NCI-H2171 treated with DMSO at 0.1 percent for 48 hours (cell line): ENCODE measurements at places on chromosomes 7 and 10.

GRCh38 chr10:69501657-69502056, 50.4 kb downstream of the TSPAN15 start:
- no peak for DNase-seq

DNA sequence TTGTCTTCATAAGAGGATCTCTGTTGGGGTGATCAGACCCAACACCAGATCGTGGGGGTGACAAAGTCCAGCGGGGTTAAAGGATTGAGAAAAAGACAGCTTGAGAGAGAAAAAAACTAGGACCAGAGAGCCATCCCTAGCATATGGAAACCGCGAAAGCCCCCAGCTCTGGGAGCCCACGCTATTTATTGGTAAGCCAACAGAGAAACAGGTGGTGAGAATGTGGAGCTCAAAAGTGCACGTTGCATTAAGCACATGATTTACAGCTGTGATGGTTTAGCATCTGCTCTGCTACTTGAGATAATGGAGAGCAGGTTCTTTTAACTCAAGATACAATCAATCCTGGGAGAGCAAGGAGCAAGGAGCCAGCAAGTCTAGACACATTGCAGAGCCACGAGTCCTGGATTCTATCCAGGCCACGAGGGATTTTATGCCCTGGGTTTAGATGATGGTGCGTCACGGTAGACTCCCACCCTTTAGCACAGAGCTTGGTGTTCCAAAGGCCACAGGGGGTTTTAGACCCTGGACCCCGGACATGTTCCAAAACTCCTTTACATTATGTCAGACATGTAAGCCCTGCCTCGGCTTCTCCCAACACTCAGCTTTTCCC, 755.2 kb upstream of the SORCS1 start:
- DNase-seq: peak; percentile 4

GRCh38 chr10:63833411-63834060, 312.3 kb downstream of the REEP3 start:
- DNase-seq: no peak

DNA sequence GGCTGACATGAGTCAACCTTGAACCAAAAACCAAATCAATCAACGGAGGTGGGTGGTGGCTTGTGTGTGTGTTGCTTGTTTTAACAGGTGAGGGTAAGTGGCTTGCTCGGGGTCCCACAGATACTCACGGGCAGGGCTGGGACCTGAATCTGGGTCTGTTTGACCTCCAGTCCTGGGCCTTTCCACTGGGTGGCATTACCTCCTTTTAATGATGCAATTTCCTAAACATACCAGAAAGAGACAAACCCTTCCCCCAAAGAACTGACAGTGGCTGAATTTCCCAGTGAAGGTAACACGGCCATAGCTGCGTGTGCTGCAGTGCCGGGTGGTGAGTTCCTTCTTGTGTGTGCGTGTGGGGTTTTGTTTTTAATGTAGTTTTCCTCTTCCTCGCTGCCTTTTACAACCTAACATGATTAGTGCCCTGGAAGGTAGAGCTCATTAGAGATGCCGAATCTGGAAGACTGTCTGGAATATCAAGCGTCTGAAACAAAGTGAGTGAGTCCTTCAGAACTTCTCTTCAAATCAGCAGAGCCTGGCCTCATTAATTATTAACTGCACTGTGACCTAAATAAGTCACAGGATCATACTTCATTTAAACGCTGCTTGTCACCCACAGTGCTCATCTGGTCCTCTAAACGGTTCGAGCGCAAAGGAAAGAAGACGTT, 166.1 kb upstream of the TCERG1L start:
- no peak for DNase-seq

DNA sequence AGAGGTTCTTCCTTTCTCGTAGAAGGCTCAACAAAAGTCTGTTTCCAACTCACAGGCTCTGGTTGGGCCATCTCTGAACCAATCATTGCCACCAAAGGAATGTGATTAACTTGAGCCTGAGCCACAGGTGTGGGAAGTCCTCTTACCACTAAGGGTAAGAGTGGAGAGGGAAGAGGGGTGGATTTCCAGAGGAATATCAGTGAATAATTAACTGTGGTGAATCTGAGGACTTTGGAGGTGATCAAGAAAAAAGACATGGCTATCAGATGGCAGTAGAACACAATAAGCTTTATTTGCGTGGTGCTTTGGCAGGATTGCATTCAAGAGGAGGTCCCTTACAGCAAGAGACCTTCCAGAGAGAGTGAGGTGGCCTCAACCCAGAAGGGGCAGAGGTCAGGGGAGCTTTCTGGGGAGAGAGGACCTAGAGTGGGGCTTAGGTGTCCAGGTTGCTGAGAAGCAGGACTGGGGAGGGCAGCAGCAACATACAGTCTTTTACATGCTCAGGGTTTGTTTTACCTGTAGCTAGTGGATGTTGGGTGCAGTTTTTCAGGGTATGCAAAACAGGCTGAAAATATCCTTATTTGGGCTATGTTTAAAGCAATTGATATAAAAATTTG, 61.4 kb downstream of the BBS9 start:
- DNase-seq: no peak

DNA sequence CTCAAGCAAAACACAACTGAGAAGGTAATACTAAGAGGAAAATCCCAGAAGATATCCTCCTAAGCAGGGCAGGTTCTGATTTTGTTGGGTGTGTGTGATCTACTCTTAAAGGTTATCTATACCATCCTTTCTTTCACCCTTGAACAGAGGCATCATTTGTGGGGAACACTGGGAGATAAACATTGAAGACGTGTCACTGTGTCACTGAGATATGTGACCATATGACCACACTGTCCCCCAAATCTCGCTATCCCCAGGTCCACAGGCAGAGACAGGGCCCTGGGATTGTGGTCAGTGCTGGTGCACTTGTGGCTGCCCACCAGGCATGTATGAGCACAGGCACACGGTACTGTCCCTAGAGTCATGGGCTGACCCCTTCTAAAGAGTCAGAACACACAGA, 30.0 kb downstream of the TECTB start:
- DNase-seq: no peak

GRCh38 chr7:87253589-87254087, 34.1 kb upstream of the TMEM243 start:
- no peak for DNase-seq

GRCh38 chr10:60147576-60148265, 241.4 kb upstream of the CCDC6 start:
- no peak for DNase-seq

GRCh38 chr10:110845756-110846620, 25.7 kb upstream of the PDCD4 start:
- DNase-seq: peak; percentile 42

GRCh38 chr10:124975977-124976514, 34.1 kb downstream of the ZRANB1 start:
- DNase-seq: no peak

GRCh38 chr10:125174360-125174759, 14.0 kb upstream of the CTBP2 start:
- DNase-seq: no peak

DNA sequence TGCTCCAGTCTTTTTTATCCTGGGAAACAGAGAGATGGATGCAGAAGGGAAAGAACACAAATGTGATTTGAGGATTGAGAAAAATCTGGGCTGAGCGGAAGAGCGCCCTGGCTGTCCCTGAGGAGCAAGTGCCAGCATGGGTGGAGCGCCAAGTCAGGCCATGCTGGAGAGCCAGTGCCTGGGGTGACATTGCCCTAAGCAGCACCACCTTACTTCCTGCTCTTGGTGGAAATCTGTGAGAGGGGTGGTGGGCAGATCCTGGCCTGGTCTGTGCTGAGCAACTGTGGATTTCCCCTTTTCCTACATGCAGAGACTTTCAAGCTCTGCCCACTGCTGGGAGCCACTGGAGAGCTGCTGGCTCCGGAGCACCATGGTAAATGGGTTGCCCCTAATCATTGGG, 36.9 kb downstream of the DDIT4 start:
- DNase-seq: no peak

- DNase-seq: no peak
Measured at GRCh38 chr10:66927971-66928770, 2.3 kb downstream of the LRRTM3 start.

GRCh38 chr7:158751199-158751598, 46.6 kb upstream of the NCAPG2 start:
- DNase-seq: no peak

GRCh38 chr7:132251327-132251659, 325.0 kb downstream of the PLXNA4 start:
- DNase-seq: peak; percentile 64

DNA sequence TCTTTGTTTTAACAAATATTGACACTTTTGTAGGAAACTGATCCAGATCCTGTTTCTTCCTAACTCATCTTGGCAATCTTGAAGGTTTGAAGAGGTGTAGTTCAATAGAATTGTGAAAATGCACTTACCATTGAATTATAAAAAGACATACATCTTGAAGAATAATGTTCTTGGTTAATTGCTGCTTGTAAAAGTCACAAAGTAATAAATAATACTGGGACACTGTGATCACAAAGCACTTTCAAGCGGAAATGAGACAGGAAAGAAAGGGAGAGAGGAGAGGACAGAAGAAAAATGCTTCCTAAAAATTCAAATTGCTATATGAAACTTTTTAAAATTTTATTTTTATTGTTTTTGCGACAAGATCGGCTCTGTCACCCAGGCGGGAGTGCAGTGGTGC, 15.2 kb upstream of the NFE2L3 start:
- peak; percentile 5 for DNase-seq
